ENCODE measurements at places on chromosomes 2 and 18.

DNA sequence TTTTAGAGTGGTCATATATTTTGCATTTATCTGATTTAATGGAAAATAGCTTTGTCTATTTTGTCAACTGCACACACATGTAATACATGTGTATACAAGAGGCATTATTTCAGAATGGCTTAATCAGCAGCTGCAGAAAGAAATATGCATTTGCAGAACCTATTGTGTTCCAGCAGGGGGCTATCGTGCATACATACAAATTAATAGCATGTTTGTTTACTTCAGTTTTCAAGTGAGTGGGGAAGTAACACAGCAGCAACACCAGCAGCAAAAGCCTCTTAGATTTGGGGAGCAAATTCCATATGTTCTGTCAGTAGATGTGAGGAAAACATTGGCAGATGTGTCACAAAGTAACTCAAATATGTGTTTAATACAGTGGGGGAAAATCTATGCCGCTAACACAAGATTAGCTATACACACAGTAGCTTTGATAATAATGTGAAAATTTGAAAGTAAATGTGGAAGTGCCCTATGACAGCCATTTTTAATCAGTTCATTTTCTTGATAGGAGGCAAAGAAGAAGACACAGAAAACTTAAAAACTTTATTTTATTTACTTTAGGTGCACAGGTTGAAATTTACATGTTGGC, 218.1 kb downstream of the WDR7 start:
- peak; percentile 39 for DNase-seq

DNA sequence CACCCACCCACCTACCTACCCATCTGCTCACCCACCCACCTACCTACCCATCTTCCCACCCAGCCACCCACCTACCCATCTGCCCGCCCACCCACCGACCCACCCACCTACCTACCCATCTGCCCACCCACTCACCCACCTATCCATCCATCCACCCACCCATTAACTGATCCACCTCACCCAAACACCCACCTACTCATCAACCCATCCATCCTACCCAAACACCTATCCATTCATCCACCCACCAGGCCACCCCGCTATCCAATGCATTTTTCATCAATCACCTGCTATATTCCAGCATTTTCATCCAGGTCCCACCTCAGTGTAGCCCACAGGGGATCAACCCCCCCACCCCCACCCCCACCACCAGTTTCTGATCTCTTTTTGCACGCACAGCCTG, 121.8 kb downstream of the GLI2 start:
- no peak for DNase-seq

DNA sequence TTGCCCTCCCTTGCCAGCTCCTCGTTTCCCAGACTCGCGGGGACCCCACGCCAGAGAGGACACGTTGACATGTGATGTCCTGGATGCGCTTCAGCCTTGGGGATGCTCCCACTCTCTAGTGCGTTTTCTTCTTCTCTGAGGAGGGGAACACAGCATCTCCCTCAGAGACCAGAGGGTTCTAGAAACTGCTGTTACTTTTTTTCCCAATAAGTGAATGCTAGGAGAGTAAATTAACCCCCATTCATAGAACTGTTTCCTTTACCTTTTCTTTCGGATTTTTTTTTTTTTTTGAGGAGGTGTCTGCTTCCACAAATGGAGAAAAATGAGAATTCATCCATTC, 370 bp upstream of the EFEMP1 start:
- DNase-seq = no peak

DNA sequence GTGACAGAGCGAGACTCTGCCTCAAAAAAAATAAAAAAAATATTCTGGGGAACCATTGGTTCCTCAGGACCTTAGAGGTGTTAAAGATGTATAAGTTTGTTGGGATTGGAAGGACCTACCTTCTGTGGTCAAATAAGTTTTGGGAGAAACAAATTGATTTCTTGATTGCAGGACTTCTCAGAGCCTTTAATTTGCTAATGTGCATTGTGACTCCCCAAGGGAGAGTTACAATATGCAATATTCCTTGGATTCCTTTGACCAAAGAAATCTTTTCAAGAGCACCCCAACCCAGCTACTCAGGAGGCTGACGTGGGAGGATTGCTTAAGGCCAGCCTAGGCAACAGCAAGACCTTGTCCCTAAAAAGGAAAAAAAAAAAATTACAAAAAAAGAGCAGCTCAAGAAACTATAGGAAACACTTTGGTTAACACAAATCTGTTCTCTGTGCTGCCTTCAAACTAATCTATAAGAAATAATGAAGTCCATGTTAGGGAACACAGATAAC, 6.5 kb downstream of the NAGK start:
- no peak for DNase-seq

GRCh38 chr2:146295080-146295670, 1549.7 kb upstream of the ACVR2A start:
- DNase-seq = no peak

DNA sequence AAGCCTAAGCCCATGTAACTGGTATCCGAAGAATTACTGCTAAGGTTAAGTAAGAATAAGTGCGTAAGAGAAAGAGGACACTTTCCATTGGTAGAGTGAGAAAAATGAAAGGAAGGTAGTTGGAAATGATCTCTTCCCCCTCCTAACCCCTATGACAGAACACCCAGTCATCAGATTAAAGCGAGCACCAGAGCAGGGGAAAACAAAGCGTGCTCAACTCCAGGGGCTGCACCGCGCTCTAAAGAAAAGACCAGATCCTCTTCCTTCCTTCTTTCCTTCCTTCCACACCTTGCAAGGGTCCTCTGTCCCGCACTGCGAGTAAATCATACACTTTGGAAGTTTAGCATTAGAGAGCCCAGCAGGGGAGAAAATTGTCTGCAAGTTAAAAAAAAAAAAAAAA, 971 bp upstream of the CDH7 start:
- DNase-seq = no peak

GRCh38 chr2:165016772-165017411, 61.6 kb upstream of the SLC38A11 start:
- peak; percentile 6 for DNase-seq

GRCh38 chr2:104118889-104119288, 735.0 kb upstream of the POU3F3 start:
- DNase-seq = no peak

DNA sequence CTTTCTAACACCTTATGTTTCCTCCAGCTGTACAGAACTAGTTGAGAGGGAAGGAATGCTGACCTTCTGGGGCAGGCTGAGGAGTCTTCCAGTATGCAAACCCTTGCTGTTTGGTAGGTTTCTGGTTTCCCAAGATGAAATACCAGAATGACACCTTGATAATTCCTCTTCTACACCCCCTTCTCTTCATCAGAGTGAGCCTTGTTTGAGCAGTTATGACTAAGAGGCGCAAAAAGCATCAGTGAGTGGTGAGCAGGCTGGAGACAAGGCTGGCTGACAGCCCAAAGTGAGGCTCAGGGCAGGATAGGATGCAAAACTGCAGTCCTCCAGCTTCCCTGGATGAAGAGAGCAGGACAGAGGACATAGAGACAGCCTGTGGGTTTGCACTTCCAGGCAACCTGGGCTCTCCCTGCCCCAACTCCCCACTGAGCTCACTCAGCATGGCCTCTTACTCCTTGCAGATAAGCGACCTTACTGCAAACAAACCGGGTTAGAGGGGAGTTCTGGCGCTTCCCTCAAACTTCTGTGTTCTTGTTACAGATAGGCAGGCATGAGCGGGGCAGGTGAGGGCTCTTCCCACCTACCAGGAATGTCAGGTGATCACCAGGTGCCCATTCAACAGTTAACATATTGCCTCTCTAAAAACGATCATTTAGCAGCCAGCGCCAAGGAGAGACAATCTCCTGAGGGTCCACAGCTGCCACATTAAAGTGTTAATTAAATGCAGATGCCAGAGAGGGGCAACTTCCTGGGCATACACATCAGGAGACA, 5.4 kb downstream of the MPPE1 start:
- DNase-seq = no peak

Data from smooth muscle cell of the brain vasculature (primary cell).